Ascending aorta (tissue), 2 donors: ENCODE measurements at places on chromosomes 5 and 9.

- no peaks in the 10 kb centered on the region for H3K27me3 ChIP-seq
- no peak overlapping the region for H3K4me3 ChIP-seq
- DNase-seq, result no peak
- H3K27ac ChIP-seq, result no peak overlapping the region
- H3K4me1 ChIP-seq, result peaks cover 4% of the 10 kb centered on the region
Observed at GRCh38 chr5:137758715-137759306, 4.6 kb upstream of the HNRNPA0 start.

- no peak for DNase-seq
- no peak overlapping the region for H3K4me3 ChIP-seq
- no peaks in the 10 kb centered on the region for H3K27me3 ChIP-seq
- H3K27ac ChIP-seq, result no peak overlapping the region
- no peaks in the 10 kb centered on the region for H3K36me3 ChIP-seq
Observed at GRCh38 chr5:51567636-51568035, 184.4 kb downstream of the ISL1 start.

DNA sequence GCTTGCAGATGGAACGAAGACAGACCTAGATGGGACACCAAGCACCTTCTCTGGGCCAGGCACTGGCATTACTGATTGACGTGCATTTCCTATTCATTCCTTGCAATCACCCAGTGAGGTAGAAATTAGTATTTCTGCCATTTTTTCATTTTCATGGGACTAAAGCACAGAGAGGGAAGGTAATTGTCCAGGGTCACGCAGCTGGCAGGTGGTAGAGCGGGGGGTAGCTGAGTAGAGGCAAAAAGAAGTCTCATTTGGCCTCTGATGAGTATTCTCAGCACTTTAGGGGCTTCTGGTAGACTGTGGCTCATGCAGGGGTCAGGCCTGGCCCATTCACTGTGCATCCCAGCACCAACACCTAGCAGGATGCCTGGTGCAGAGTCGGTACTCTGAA, 19.5 kb upstream of the DUSP1 start:
- H3K27me3 ChIP-seq, result no peaks in the 10 kb centered on the region
- no peaks in the 10 kb centered on the region for H3K36me3 ChIP-seq
- no peak for DNase-seq
- peaks cover 32% of the 10 kb centered on the region for H3K4me1 ChIP-seq
- peak overlapping the region; percentile 94 for H3K27ac ChIP-seq

GRCh38 chr9:113886933-113887332, 10.8 kb downstream of the ZNF618 start:
- H3K4me1 ChIP-seq, result no peaks in the 10 kb centered on the region
- peak overlapping the region; percentile 57 for H3K4me3 ChIP-seq
- no peak overlapping the region for H3K27ac ChIP-seq
- no peaks in the 10 kb centered on the region for H3K27me3 ChIP-seq

DNA sequence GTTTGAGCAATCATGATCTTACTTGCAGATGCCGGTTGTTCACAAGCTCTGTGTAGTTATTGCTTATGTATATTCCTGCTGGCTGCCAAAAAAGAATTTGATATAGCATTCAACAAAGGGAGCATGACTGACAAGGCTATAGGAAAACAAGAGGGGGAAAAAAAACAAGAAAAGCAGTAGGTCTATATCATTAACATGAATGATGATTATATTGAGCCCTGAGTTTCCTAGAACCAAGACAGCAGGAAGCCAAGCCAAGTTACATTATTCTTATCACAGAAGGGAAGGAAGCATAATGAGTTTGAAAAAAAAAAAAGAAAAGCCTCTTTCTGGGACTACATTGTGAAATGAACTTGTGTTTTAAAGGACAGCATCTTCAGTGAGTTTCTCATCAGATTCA, 41.0 kb downstream of the TSTD2 start:
- no peak for DNase-seq
- peaks cover 8% of the 10 kb centered on the region for H3K36me3 ChIP-seq
- H3K4me1 ChIP-seq, result peaks cover 3% of the 10 kb centered on the region
- no peaks in the 10 kb centered on the region for H3K27me3 ChIP-seq
- H3K4me3 ChIP-seq, result no peak overlapping the region
